Esophagus squamous epithelium (tissue), 5 donors: ENCODE measurements at places on chromosomes 1 and 21. TPM values are rescaled to one million over a fixed set of nuclear protein-coding genes. Genes with fewer than 3 reads are reported as not detected.

The HPCAL4 gene
- not detected for total RNA-seq

The DNAI4 gene
- total RNA-seq = 0.29 TPM

The SHISAL2A gene
- total RNA-seq = not detected

The IL12RB2 gene
- total RNA-seq = 1.3 TPM

The TIE1 gene
- total RNA-seq = 4.2 TPM

The SPRR2D gene
- total RNA-seq = 532 TPM

The RCSD1 gene
- 1.2 TPM for total RNA-seq

The ANKRD65 gene
- 4.7 TPM for total RNA-seq

The C1orf141 gene
- not detected for total RNA-seq

The HPDL gene
- total RNA-seq = 4.5 TPM

The ELAPOR1 gene
- 0.57 TPM for total RNA-seq

The SDF4 gene
- 75.4 TPM for total RNA-seq

The LTN1 gene
- total RNA-seq = 19.6 TPM

The ATG4C gene
- total RNA-seq = 7.2 TPM

The SCNM1 gene
- total RNA-seq = 15.2 TPM

The DNAJC28 gene
- 1.8 TPM for total RNA-seq

DNA sequence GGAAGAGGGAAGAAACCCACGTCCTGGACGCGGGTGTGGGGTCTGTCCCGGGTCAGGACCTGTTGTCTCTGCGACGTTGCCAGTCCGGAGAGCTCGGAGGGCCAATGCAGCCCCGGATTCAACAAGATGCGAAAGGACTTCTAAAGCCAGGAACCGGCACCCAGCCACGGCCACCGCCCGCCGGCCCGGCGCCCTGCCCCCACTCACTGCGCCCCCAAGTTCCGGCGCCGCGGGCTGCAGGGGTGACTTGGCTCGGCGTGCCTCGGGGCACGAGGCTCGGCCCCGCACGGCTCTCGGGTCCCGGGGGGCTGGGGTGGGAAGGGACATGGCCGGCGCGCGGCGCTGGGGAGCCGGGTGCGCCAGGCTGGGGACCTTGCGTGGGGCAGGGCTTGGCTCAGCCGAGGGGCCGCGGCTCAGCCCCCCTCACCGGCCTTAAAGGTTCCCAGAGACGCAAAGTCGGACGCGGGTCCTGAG, 51.8 kb upstream of the H6PD start:
- no peak for DNase-seq

DNA sequence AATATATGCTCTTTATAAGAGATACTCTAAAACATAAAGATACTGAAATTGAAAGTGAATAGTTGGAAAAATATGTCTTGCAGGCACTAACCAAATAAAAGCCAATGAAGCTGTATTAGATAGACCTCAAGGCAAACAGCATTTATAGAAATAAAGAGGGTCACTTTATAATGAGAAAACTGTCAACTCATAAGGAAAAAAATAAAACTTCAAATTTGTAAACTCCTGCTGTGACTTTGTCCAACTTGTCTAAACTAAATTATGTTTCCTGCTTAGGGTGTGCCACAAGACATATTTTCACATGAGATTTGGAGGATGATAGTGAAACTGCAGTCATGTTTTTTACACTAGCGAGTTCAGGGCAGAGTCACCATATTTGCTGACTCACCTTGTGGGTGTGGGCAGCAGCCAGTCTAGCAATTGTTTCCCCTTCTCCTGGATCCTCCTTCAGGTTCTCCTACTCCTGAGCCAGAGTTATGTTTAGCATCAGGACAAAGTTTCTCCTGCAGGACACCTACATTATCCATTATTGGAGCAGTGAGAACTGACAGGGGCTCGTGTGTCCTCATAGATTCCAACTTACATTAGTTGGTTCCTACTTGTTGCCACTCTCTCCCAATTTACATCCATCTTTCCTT, 43.8 kb downstream of the CD53 start:
- DNase-seq = no peak

- DNase-seq = no peak
These were observed 196.8 kb upstream of the LMO4 start for GRCh38 chr1:87131809-87132283.

DNA sequence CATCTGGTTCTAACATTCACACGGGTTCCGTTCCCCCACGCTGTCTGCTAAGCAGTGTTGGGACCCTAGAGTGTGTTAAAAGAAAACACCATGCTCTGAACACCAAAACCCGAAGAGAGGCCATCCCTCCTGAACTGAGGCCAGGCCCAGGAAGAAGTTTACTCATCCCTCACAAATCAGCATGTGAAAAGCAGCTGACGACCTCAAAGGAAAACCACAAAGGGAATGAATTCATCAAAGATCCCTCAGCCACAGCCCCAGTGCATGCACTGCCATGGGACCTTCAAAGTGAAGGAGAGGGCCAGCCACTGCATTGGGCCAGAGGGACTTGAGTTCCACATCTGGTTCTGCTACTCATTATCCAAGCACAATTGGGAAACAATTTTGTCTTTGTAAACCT, 7.0 kb upstream of the PSEN2 start:
- no peak for DNase-seq

DNA sequence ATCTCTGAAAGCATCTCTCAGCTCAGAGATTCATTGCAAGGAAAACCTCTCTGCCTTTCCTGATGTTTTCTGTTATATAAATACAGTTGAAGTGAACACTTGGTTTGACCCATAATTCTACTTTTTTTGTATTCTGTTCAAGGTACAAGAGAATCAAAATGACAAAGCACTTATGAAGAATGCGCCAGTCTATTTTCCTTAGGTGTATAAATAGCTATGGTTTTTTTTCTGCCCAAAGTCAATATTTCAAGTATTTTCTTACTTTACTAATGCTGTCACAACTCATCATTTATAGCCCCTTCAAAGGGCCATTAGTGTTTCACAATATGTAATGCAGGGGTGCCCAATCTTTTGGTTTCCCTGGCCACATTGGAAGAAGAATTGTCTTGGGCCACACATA, 142.5 kb upstream of the C1orf105 start:
- no peak for DNase-seq

DNA sequence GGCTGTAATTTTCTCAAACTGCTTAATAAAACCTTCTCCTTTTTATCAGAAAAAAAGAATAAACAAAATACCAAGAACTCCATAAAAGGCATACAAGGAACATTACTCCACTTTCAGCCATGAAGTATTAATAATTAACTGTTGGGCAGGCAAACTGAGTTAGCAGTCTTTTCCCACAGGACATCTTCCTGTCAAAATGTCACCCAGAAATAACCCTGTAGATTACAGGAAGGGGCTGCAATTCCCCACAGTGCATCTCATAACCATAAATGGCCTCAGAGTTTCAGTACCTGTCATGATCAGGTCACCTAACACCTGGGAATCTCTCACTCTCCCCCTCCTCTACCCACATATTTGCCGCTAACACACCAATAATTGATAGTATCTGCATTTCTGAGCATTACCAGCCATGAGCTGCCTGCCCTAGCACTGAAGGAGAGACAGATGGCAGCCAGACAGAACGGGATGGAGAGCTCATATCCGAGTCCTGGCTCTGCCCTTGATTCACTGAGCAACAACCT, 475.0 kb downstream of the SMYD3 start:
- DNase-seq = no peak

- DNase-seq = no peak
These were observed 38.2 kb downstream of the ZBTB17 start for GRCh38 chr1:15937706-15938168.

DNA sequence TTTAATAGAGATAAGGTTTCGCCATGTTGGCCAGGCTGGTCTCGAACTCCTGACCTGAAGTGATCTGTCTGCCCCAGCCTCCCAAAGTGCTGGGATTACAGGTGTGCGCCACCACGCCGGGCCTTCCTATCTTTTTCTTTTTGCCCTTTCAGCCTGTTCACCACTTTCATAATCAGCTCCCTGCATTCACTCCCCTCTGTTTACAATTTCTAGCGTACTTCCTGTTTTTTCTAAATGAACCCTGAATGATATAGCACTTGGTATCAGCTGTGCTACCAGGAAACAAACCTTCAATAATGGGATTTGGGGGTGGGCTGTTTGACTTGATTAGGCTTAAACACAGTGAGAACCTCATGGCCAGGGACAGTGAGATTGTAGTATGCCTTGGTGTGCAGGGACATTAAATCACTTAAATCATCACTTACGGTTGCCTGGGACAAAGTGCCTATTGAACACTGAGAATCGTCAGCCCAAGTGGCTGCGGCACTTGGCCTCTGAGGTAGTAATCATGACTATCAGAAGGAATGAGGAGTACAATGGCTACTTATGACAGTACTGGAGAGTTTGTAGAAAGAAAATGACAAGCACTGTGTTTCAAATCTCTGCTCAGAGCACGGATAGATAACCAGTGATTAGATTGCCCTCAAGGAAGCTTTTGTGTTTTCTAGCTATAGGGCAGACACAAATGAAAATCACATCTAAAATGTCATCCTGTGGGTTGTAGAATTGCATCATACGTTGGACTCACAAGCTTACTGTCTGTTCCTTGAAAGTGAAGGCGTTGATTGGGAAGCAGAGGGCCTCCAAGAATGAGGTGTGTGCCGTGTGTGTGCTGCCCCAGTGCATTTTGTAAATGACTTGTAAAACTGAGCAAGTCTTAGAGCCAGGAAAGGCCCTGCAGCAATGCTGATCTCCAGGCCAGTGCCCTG, 661.8 kb downstream of the MATN1 start:
- DNase-seq = no peak

DNA sequence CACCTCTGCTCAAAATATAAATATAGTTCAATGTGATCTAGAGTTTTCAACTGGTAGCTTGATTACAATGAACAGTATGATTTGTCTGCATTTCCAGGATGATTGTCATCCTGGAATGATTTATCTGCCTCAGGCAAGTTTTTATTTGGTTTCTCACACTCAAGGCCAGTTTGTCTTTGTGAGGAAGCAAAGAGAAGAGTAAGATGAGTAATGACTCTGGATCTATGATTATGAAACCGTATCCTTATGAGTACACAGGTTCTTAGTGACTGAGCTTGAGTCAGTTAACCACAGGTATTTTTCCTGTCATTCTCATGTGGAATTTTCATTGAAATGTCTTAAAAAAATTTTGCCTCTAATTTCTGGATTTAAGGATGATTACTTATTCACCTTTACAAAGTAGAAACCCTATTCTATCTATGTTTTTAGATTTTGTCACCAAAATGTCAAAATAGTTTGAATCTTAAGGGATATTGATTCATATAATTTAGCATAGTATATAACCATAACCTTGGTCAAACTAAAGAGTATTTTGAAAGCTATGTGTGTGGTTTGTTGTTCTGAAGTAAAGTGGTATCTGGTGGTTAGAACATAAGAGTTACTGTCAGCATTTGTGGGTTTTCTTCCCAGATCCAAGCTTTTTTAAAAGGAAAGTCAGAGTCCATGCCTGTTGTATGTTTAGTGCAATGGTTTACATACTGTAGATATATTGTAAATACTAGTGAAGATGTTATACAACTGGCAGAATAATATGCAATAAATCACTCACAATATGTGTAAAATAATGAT, 145.0 kb downstream of the RASAL2 start:
- DNase-seq = no peak

GRCh38 chr1:154807048-154807591, 63.0 kb downstream of the KCNN3 start:
- no peak for DNase-seq

- no peak for DNase-seq
These were observed 969 bp upstream of the ALDH4A1 start for GRCh38 chr1:18903291-18903756.

- no peak for DNase-seq
These were observed 265.2 kb downstream of the ASTN1 start for GRCh38 chr1:176899321-176899720.

DNA sequence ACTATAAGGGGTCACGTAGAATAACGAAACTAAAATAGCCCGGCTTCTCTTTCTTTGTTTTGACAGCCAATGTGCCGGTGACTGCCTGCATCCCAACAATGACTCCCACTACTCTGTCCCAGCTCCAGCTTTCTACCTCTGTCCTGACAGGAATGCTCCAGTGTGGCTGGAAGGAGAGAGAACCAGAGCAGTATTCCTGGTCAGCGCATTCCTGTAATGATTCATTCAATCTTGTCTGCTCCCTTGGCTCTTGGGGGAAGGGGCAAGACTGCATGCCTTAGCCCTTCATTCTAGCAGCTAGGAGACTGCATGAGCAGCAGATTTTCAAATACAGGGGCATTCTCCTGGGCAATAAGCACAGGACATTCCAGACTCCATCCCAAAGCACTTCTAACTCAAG, 132.1 kb upstream of the PRMT6 start:
- DNase-seq = no peak

GRCh38 chr1:205688171-205689080, 8.1 kb upstream of the SLC45A3 start:
- DNase-seq = no peak

DNA sequence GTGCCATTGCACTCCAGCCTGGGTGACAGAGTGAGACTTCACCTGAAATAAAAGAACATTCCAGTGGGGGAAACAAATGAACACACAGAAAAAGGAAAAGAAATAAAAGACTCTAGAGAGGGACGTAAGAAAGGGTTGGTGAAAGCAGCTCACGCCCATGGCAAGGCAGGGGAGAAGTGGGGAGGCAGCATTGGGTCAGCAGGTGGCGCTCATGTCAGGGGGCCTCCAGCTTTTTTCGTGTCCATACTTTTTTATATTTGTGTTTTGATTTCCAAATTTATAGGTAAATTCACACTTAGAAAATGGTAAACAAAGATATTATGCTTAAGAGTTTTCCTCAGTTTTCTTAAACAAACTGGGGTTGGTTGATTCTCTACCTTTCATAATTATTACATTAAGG, 45.5 kb downstream of the VPS13D start:
- no peak for DNase-seq

DNA sequence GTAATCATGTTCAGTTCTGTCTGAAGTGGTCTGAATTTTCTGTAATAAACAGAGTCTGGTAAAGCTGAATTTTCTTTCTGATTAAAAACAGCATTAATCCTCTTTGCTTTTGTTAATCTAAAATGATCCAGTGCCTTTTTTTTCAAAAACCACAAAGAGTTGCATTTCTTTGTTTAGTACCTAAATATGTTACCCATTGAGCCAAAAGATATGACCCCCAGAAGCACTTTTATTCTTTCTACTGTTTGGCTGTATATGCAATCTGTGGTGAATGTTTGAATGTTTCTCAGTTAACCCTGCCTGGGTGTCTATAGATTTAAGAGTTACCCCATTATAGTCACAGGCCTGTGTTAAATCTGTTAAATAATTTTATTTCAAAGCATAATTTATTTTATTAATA, 394.8 kb downstream of the PTPRC start:
- DNase-seq = no peak

GRCh38 chr1:119673171-119673940, 25.3 kb upstream of the ZNF697 start:
- DNase-seq = no peak

DNA sequence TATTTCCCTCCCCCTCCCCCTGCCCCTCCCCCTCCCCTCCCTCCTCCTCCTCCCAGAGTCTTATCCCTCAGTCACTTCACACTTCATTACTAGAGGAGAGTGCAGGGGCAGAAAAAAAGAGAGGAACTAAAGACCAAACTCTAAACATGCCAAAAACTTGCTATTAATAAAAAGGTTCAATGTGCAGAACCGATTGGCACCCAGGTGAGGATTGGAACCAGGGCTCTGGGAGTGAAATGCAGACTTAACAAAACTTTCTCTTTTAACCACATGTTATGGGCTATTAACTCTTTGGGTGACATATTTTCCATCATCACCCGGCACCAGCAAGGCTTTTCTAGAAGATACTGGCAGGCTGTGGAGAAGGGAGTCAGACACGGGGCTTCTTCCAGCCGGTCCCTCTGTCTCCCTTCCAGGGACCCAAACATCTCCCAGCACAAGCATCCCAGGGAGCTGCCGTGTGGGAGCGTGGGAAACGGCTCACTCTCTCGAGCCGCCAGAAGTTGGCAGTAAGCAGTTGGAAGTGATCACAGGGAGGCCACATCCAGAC, 13.6 kb downstream of the NID1 start:
- no peak for DNase-seq
